ENCODE measurements at places on chromosomes 12 and 14. TPM values are rescaled to one million over a fixed set of nuclear protein-coding genes. Genes with fewer than 3 reads are reported as not detected.

- no peaks in the 10 kb centered on the region for H3K27me3 ChIP-seq
- no peak overlapping the region for H3K4me3 ChIP-seq
- DNase-seq = no peak
- peaks cover 29% of the 10 kb centered on the region for H3K4me1 ChIP-seq
- H3K36me3 ChIP-seq = no peaks in the 10 kb centered on the region
Measured at GRCh38 chr14:95481391-95482022, 34.9 kb downstream of the SYNE3 start.

DNA sequence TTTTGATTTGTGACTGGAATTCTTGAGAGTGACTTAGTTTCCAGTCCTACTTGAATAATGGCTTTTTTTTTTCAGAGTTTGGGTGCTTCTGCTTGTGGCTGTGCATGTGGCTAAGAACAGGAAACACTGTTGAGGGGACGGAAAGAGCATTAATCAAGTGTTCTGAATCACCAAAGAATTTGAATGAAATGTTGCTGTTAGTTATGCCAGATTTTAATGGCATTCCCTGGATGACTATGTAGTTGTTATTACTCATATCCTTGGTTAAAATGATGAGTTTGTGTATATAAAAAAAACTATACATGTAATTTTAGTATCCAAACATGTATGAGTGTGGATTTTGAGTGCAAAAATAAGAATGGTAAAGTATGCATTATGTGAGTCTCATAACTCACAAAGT is 347.9 kb downstream of the BCAT1 start:
- DNase-seq = peak; percentile 81
- H3K4me3 ChIP-seq = no peak overlapping the region
- no peaks in the 10 kb centered on the region for H3K27me3 ChIP-seq
- H3K36me3 ChIP-seq = no peaks in the 10 kb centered on the region
- H3K27ac ChIP-seq = no peak overlapping the region

GRCh38 chr12:104828015-104828414 is 130.1 kb downstream of the SLC41A2 start:
- H3K4me1 ChIP-seq = no peaks in the 10 kb centered on the region
- H3K27me3 ChIP-seq = no peaks in the 10 kb centered on the region
- no peak for DNase-seq
- H3K27ac ChIP-seq = no peak overlapping the region

CACNA2D4 gene
- 0.99 TPM for total RNA-seq

GRCh38 chr12:19223695-19224094 is 94.2 kb downstream of the PLEKHA5 start:
- no peak overlapping the region for H3K4me3 ChIP-seq
- no peaks in the 10 kb centered on the region for H3K36me3 ChIP-seq
- no peak overlapping the region for H3K27ac ChIP-seq
- peak; percentile 90 for DNase-seq
- no peaks in the 10 kb centered on the region for H3K27me3 ChIP-seq
- peaks cover 10% of the 10 kb centered on the region for H3K4me1 ChIP-seq

GRCh38 chr12:113140706-113141105 is 5.1 kb upstream of the RASAL1 start:
- H3K36me3 ChIP-seq = no peaks in the 10 kb centered on the region
- no peak overlapping the region for H3K4me3 ChIP-seq
- H3K27ac ChIP-seq = no peak overlapping the region
- DNase-seq = no peak

DNA sequence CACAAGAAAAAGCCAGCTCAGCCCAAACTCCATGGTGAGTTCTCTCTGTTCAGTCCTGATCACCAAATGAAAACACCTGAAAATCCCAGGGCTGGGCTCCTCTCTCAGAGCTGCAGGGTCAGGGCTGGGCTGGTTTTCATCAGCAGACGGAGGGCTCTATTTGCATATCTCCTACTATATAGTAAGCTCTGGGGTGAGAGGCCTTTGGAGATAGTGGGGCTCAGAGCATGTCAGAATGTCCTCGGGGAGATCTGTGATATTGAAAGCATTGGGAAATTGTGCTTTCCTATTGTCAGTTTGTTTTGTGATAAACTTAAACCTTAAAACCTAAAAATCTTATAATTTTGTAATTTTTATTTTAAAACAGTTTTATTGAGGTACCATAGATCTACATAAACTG is 742.6 kb downstream of the TMEM121 start:
- H3K27ac ChIP-seq = no peak overlapping the region
- DNase-seq = no peak
- no peaks in the 10 kb centered on the region for H3K27me3 ChIP-seq
- no peaks in the 10 kb centered on the region for H3K36me3 ChIP-seq

GRCh38 chr12:25761356-25761755 is 197.1 kb upstream of the RASSF8 start:
- no peaks in the 10 kb centered on the region for H3K27me3 ChIP-seq
- DNase-seq = no peak
- H3K27ac ChIP-seq = no peak overlapping the region

GLRX5 gene
- 28.4 TPM for total RNA-seq

GRCh38 chr14:85702997-85703396 is 173.1 kb downstream of the FLRT2 start:
- no peak overlapping the region for H3K27ac ChIP-seq
- H3K4me3 ChIP-seq = no peak overlapping the region
- H3K4me1 ChIP-seq = no peaks in the 10 kb centered on the region
- H3K27me3 ChIP-seq = no peaks in the 10 kb centered on the region
- peak; percentile 84 for DNase-seq
- no peaks in the 10 kb centered on the region for H3K36me3 ChIP-seq

- H3K36me3 ChIP-seq = no peaks in the 10 kb centered on the region
- peaks cover 19% of the 10 kb centered on the region for H3K4me1 ChIP-seq
- H3K27me3 ChIP-seq = no peaks in the 10 kb centered on the region
- no peak within 1 kb of the TSS for H3K27ac ChIP-seq
Measured at GRCh38 chr12:10178821-10179220, at the start of gene TMEM52B. TSS of gene TMEM52B (plus strand) at chr12:10179032. CDS start at chr12:10179575, 543 bp downstream.

DNA sequence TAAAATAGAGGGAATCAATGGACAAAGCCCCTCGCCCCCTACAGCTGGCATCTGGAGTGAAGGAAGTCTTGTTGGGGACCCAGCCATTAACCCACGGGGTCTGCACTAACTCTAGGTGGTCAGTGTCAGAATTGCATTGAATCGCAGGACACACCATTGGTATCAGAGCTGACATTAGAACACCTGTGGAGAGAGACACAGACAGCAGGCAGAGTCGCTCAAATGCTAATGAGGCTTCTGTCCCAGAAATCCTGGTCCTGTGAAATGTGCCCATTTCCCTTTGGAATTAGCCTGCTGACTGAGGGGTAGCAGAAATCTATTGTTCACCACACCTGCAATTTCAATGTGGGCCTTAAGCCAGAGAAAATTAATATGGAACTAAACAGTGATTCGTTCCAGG is 33.0 kb downstream of the TMEM132D start:
- no peak overlapping the region for H3K4me3 ChIP-seq
- no peaks in the 10 kb centered on the region for H3K4me1 ChIP-seq
- no peak overlapping the region for H3K27ac ChIP-seq
- no peaks in the 10 kb centered on the region for H3K27me3 ChIP-seq
- DNase-seq = no peak

FBRSL1 gene
- 2.1 TPM for total RNA-seq

GRCh38 chr12:31737345-31737744 is 8.5 kb upstream of the AMN1 start:
- H3K4me3 ChIP-seq = no peak overlapping the region
- H3K27ac ChIP-seq = no peak overlapping the region
- H3K4me1 ChIP-seq = peaks cover 5% of the 10 kb centered on the region

DNA sequence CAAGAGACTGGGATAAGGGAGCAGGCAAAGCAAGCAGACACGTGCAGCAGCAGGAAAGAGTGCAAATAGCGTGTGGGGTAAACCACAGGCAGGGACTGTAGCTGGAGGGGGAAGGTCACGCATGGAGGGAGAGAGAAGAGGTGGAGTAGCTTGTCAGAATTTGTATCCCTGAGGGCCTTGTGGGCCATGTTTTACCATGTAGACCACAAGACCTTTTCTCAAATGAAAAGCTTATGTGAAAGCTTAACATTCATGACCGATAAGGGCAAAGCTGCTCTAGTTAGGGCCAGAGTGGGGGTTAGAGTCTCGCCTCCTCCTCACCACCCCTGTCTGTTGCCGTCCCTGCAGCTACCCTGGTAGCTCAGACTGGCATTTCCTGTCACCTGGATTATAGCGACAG is 152.9 kb upstream of the E2F7 start:
- H3K4me3 ChIP-seq = no peak overlapping the region
- no peaks in the 10 kb centered on the region for H3K4me1 ChIP-seq
- no peaks in the 10 kb centered on the region for H3K27me3 ChIP-seq

DNA sequence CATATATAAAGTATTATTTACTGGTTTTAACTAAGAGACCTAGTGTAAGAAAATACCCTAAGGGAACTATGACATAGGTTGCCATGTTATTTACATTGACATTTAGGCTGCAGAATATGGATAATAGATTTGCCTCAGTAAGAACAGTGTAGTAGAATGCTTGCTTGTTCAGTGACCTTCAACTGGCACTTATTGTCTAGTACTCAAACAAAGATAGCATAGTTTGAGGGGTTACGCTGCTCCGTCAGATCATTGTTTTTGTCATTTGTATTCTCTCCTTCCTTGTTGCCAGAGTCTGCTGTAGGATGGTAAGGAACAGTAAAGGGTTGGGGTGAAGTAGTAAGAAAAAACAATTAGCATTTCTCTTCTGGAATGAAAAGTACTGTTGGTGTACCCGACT is 33.2 kb downstream of the TOGARAM1 start:
- no peaks in the 10 kb centered on the region for H3K27me3 ChIP-seq
- no peak for DNase-seq
- H3K4me1 ChIP-seq = no peaks in the 10 kb centered on the region
- no peak overlapping the region for H3K27ac ChIP-seq

DNA sequence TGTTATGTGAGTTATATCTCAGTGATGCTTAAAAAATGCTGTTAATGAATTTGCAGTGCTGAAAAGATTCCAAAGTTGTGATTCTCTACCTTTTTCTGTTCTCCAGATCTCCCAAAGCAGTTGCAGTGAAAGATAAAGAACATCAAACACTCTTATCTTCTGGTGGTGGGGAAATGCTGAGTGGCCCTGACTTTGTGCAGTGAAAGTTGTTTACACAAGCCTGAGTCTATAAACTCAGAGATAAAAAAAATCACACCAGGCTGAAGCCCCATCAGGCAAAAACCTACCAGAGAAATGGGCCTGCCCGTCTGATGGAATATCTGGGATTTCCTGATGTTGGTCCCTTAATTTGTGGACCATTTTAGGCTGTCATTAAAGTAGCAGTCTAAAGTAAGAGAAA is 46.1 kb downstream of the RASSF3 start:
- peak; percentile 56 for DNase-seq
- peaks cover 2% of the 10 kb centered on the region for H3K4me1 ChIP-seq
- no peaks in the 10 kb centered on the region for H3K36me3 ChIP-seq
- no peak overlapping the region for H3K27ac ChIP-seq
- no peak overlapping the region for H3K4me3 ChIP-seq

DNA sequence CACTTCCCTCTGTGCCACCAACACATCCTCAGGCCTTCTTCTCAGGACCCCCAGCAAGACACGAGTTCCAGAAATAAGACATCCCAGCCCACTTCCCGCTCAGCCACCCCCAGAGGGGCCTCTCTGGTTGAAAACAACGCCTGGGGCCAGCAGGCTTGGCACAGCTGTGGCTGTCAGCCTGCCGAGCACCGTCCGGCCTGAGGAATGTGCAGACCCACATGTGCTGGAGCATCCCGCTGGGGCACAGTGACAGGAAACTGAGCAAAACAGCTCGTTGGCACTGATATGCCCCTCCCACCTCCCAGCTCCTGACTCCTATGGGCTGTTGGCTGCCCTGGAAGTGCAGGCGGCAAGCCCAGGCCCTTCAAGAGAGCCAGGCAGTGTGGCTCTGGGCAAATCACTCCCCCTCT is 1.4 kb downstream of the SYNE3 start:
- H3K27ac ChIP-seq = no peak overlapping the region
- no peak for DNase-seq
- H3K4me3 ChIP-seq = peak overlapping the region; percentile 72
- peaks cover 17% of the 10 kb centered on the region for H3K4me1 ChIP-seq
- no peaks in the 10 kb centered on the region for H3K36me3 ChIP-seq

DNA sequence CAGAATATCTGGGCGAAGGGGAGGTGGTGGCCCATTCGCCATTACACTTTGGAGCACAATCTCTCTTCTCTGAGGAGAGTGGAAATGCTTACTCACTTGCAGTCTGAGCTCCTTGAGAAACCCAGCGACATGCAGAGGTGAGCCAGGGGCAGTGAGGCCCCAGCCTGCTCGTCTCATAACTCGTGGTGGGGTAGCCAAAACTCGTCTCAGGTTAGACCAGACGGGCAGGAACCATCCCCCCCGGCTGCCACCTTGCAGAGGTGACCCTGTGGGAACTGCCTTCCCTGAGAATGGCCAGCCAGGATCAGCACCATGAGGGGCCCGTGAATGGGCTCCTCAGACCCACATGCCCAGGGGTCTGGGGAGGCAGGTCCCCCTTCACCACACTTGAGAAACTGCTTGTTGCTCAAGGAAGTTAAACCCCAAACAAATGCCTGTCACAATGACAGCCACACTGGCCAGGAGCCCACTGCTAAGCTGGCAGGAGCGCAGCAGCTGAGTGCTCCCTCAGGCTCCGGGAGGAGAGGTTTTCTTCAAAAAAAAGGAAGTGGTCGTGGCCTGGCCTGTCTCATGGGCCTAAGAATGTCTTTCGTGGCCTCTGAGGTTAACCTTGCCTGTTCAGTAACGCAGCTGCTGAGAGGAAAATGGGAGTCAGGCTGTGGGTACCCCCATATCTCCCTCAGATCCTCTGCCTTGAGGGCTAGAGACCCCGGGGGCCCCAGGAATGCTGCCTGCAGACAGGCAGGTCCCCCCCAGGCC is 9.2 kb upstream of the ALDH2 start:
- peaks cover 2% of the 10 kb centered on the region for H3K36me3 ChIP-seq
- H3K27ac ChIP-seq = no peak overlapping the region
- peaks cover 3% of the 10 kb centered on the region for H3K4me1 ChIP-seq
- H3K27me3 ChIP-seq = no peaks in the 10 kb centered on the region

- H3K4me1 ChIP-seq = no peaks in the 10 kb centered on the region
- H3K27me3 ChIP-seq = no peaks in the 10 kb centered on the region
- H3K27ac ChIP-seq = no peak overlapping the region
- no peaks in the 10 kb centered on the region for H3K36me3 ChIP-seq
Measured at GRCh38 chr12:100295764-100296555, 29.0 kb downstream of the SCYL2 start.

ZNF605 gene
- total RNA-seq = 15.2 TPM

DAO gene
- not detected for total RNA-seq

- H3K4me3 ChIP-seq = no peak overlapping the region
- no peak overlapping the region for H3K27ac ChIP-seq
- H3K27me3 ChIP-seq = no peaks in the 10 kb centered on the region
- peaks cover 8% of the 10 kb centered on the region for H3K36me3 ChIP-seq
Measured at GRCh38 chr12:125097427-125097826, 32.2 kb downstream of the AACS start.

GNB3 gene
- 1.3 TPM for total RNA-seq

- H3K4me3 ChIP-seq = no peak overlapping the region
- no peaks in the 10 kb centered on the region for H3K27me3 ChIP-seq
- H3K4me1 ChIP-seq = no peaks in the 10 kb centered on the region
- H3K27ac ChIP-seq = no peak overlapping the region
Measured at GRCh38 chr12:111529424-111530368, 69.4 kb downstream of the ATXN2 start.

NRXN3 gene
- 0.51 TPM for total RNA-seq

- no peaks in the 10 kb centered on the region for H3K27me3 ChIP-seq
- H3K27ac ChIP-seq = no peak overlapping the region
- H3K4me3 ChIP-seq = no peak overlapping the region
- peak; percentile 87 for DNase-seq
Measured at GRCh38 chr14:27427796-27428195, 830.0 kb upstream of the NOVA1 start.

- DNase-seq = peak; percentile 42
- no peak overlapping the region for H3K4me3 ChIP-seq
- H3K27me3 ChIP-seq = no peaks in the 10 kb centered on the region
- H3K4me1 ChIP-seq = peaks cover 39% of the 10 kb centered on the region
- H3K27ac ChIP-seq = no peak overlapping the region
- no peaks in the 10 kb centered on the region for H3K36me3 ChIP-seq
Measured at GRCh38 chr14:68551045-68551683, 241.7 kb downstream of the ZFP36L1 start.
